Hematopoietic multipotent progenitor cell treated with erythropoietin and hydrocortisone succinate and interleukin-3 and kit ligand, for 4 days (in vitro differentiated cells): ENCODE measurements at places on chromosomes 16 and 17.
A peak's percentile ranks its signal among the peaks of the same experiment; 100 is the strongest.

DNA sequence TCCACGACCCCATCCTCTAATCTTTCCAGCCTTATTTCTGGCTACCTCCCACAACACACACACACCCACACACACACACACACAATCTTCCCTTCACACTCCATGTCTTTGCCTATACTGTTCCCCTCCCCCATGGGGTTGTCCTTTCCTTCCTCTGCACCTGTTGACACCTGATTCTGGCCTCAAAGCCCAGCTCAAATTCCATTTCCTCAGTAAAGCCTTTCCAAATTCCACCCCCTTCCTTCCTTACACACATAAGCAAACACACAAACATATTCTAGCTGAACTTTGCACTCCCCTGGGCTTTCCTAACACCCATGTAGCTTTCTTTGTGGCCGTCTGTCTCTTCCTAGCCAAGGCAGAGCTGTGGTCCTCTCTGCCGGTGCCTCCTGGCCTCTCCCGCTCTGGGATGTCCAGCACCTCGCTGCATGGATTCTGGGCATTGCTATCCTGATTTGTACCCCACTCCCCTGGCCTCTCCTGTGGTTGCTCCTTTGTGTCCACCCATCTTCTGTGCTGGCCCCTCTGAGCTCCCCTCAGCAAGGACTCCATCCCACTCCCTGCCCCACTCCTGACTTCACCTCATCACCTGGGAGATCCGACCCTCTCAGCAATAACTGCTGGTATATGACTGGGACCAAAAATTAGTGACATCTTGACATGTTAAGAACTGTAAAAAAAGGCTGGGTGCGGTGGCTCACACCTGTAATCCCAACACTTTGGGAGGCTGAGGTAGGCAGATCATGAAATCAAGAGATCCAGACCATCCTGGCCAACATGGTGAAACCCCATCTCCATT, 8.4 kb upstream of the SRCIN1 start:
- DNase-seq = no peak

GRCh38 chr17:50556803-50557202, 3.7 kb upstream of the CACNA1G start:
- no peak for DNase-seq

- peak; percentile 36 for DNase-seq
These were observed 470.7 kb downstream of the SOX9 start for GRCh38 chr17:72591289-72592241.

DNA sequence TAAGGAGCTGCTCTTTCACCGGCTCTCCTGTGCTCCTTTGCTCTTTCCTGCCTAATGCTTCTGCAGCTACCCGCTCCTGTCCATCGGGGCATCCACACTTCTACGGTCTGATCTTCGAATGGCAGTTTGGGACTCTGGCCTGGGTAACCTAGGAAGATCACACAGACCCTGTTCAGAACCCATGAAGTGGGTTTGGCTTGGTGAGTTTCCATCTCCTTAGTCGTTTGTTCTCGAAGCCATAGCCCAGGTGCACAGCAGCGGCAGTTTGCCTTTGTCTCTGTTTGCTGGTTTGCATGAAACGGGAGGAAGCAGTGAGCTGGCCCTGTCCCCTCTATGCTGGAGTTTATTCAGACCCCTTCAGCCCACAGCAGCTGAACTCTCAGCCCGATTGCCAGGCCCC, 29.0 kb downstream of the PSMD7 start:
- DNase-seq = no peak

GRCh38 chr17:48618256-48618896, 3.3 kb upstream of the HOXB8 start:
- DNase-seq = peak; percentile 91

- no peak for DNase-seq
These were observed 9.1 kb upstream of the COL1A1 start for GRCh38 chr17:50210240-50211225.

DNA sequence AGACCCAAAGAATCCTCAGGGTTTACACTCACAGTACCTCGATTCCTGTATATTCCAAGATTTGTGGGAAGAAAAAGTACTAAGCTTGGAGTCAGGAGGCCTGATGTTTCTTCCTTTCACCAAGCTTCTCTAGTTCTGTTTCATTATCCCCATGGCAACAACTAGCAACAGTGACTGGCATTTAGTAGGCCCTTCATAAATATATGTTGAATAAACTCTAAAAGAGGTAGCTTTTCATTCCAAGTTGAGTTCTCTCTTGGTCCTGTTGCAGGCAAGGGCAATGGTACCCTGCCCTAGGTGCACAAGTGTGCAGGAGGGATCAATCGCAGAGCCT, 527 bp upstream of the UBE2Z start:
- peak; percentile 75 for DNase-seq

GRCh38 chr17:15744074-15744676, 12.1 kb downstream of the TBC1D26 start:
- DNase-seq = no peak

DNA sequence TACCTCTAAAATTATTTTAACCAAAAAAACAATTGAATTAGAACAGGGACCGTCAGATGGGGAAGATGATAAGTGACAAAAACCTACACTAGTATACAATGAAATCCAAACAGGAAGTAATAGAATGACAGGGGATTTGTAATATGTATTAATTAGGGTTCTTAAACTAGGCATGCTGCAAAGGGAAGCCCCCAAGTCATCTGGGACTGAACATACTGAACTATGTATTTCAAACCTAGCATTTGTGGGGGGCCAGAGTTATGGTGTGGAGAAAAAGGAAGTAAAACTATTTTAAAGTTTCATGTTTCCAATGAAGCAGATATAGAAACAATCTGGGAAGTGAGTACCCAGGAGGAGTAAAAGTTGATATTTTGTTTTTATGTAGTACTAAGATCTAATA, 133.2 kb upstream of the HS3ST3A1 start:
- no peak for DNase-seq

DNA sequence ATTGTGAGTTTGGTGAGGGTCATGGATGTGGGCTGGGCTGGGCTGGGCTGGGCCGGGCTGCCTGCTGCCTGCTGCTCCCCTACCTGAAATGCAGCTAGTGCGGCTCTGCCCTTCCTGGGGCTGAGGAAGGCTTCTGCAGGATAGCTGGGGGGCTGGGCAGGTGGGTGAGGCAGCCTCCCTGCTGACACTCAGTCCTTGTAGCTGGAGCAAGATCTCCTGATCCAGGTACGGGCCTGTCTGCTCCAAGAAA, 4.7 kb downstream of the RPL13 start:
- DNase-seq = no peak

DNA sequence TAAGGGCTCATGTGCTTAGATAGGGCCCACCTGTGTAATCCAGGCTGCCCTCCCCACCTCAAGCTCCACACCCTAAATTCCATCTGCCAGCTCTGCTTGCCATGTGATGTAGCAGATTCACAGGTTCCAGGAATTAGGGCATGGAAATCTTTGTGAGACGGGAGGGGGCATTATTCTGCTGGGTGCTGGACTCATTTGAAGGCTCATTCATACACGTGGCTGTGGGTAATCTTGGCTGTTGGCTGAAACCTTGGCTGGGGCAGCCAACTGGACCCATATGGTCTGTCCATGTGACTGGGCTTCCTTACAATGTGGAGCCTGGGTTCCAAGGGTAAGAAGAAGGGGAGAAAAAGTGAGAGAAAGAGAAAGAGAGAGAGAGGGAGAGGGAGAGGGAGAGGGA, 115.1 kb downstream of the CYLD start:
- DNase-seq = no peak

DNA sequence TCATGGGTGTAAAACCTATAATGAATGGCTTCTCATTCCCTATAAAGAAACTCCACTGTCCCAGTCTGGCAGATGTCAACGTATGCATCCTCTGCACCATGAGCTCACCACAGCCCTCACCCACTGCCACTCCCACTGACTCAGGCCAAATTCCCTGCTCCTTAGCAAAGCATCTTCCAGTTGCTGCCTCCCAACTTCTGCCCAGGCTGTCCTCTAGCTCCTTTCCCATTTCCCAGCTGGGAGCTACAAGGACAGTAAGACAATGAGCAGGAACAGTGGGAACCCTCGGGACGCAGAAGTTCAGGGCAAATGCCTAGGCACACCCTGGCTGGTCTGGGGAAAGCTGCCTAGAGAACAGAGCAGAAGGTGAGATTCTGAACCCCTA, 9.1 kb upstream of the THAP11 start:
- peak; percentile 47 for DNase-seq

DNA sequence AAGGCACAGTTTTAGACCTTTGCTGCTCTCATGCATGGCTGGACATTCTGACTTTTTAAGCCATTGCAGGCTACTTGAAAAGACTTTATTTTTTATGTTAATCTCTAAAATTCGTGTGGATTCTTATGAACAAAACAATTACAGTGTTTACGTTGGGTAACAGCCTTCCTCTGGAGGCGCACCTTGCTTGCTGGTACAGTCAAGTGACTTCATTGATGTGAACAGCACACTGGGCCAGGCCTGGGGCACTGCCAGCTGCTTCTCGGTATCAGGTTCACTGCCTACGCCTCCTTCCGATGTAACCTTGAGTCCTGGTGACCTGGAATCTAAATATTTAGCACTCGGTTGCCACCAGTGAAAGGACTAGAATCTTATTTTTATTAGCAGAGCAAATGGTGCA, 27.8 kb downstream of the MARCHF10 start:
- no peak for DNase-seq

DNA sequence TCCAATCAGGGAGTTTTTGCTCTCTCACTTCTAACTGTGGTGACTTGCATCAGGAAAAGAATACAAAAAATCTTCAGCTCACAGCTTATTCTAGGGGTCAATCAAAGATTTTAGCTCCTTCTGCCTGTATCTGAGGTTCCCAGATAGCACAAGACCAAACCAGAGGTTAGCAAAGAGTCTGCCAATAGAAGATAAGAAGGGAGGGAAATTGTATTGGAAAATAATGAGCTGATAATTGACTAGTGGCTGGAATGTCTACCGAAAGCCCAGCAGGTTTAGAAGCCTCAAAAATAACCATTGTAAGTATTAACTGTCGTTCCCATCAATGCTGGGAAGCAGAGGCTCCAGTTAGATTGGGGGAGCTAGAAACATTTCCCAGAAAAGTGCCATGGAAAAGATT, 26.3 kb downstream of the HS3ST3A1 start:
- no peak for DNase-seq

- no peak for DNase-seq
These were observed 25.3 kb downstream of the LMF1 start for GRCh38 chr16:945271-946047.

DNA sequence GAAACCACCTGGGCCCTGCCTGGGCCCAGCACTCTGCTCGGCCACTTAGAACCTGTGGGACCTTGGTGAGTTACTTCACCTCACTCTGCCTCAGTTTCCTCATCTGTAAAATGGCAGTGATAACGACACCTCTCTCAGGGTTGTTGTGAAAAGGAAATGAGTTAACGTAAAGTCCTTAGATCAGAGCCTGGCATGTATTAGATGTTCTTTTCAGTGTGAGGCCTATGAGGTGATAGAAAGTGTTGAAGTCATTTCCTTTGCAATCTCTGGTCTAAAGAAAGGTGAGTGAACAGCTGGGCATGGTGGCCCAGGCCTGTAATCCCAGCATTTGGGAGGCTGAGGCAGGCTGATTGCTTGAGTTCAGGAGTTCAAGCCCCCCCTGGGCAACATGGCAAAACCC, 51.7 kb upstream of the LGALS9 start:
- DNase-seq = no peak

- no peak for DNase-seq
These were observed 11.5 kb downstream of the GAS7 start for GRCh38 chr17:10186771-10187410.

DNA sequence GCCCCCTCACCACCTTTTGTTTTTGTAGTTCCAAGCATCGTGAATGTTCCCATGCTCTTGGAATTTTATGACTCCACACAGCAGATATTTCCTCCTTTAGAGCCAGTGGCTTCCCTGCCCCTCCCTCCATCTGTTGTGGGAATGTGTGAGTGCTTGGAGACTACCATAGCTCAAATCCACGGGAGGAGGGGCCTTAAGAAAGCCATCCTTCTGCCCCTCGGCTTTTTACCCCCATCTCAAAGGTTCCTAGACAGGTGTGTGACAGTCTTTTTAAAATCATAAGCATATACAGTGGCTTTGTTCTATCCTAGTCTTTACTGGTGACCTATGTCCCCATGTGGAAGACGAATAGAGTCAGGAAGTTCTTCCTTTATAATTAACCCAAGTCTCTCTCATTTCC, 47.2 kb downstream of the YPEL2 start:
- no peak for DNase-seq

- no peak for DNase-seq
These were observed 26.7 kb upstream of the GPATCH8 start for GRCh38 chr17:44529864-44530263.

DNA sequence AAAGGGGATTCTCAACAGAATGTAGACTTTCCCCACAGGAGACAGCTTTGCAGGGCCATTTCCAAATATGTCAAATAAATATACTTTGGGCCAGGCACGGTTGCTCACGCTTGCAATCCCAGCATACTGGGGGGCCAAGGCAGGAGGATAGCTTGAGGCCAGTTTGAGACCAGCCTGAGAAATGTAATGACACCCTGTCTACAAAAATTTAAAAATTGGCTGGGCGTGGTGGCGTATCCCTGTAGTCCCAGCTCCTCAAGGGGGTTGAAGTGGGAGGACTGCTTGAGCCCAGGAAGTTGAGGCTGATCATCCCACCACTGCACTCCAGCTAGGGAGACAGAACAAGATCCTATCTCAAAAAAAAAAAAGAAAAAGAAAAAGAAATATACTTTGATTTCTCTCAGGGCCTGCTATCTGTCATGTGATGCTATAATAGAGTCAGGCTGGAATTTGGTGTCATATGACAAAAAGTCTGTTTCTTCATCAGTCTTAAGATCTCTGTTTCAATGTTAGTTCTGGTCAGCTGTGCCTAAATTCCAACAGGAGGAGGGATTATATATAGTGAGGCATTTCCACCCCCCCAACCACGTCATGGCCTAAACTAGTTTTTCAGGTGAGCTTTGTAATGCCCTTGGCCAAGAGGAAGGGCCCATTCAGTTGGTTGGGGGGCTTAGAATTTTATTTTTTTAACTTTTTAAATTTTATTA, 4.3 kb upstream of the ZDHHC7 start:
- DNase-seq = no peak

GRCh38 chr17:13597723-13598347, 3.9 kb downstream of the HS3ST3A1 start:
- DNase-seq = peak; percentile 69

GRCh38 chr16:25298165-25298872, 40.7 kb upstream of the ZKSCAN2 start:
- no peak for DNase-seq

- DNase-seq = peak; percentile 59
These were observed 19.5 kb downstream of the MINK1 start for GRCh38 chr17:4852567-4853207.

DNA sequence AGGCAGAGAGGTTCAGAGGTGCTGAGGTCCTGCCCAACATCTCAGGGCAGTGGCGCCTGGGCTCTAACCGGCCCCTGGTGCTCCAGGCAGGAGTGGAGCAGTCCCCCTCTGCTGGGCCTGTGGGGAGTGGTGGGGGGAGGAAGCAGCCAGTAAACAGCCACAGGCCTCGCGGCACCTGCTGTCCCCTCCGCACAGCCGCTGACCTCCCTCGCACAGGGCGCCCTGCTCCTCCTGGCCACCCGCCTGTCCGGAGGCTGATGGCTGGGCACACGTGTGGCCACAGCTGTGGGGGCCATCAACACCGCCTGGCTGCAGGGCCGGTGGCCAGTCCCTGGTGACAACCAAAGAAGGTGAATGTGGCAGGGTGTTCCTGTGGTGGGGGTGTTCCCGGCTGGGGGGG, 36.8 kb upstream of the PABPN1L start:
- no peak for DNase-seq
